Activated T-helper 1 cell treated with anti-CD3 and anti-CD28 coated beads, Interleukin-12 subunit alpha, Interleukin-12 subunit beta, Interleukin-2, Interleukin-4 antibody, amounts not matched to agents 30 ng/mL and 10 ng/mL and 1 ng/mL, durations not matched to agents 14 hours and 24 hours and 36 hours (primary cell): ENCODE measurements at places on chromosomes 11 and 22.

GRCh38 chr22:28443526-28443876, 236.1 kb downstream of the TTC28 start:
- peak; percentile 14 for DNase-seq

DNA sequence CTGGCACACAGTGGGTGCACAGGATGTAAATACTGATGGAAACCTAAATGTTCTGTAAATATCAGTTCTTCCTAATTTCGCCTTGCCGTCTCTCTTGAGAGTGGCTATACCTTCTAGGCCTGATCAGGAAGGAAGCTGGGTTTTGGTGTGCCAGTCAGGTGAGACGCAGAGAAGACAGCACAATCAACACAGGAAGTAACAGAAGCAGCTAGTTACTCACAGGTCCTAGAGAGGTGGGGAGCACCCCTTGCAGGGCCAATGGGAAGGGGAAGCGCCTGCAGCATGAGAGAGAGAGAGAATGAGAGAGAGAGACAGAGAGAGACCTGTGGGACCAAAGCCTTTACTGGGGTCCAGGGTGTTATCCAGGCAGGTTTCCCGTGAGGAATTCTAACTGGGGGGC, 80.8 kb downstream of the FBLN1 start:
- DNase-seq: no peak

DNA sequence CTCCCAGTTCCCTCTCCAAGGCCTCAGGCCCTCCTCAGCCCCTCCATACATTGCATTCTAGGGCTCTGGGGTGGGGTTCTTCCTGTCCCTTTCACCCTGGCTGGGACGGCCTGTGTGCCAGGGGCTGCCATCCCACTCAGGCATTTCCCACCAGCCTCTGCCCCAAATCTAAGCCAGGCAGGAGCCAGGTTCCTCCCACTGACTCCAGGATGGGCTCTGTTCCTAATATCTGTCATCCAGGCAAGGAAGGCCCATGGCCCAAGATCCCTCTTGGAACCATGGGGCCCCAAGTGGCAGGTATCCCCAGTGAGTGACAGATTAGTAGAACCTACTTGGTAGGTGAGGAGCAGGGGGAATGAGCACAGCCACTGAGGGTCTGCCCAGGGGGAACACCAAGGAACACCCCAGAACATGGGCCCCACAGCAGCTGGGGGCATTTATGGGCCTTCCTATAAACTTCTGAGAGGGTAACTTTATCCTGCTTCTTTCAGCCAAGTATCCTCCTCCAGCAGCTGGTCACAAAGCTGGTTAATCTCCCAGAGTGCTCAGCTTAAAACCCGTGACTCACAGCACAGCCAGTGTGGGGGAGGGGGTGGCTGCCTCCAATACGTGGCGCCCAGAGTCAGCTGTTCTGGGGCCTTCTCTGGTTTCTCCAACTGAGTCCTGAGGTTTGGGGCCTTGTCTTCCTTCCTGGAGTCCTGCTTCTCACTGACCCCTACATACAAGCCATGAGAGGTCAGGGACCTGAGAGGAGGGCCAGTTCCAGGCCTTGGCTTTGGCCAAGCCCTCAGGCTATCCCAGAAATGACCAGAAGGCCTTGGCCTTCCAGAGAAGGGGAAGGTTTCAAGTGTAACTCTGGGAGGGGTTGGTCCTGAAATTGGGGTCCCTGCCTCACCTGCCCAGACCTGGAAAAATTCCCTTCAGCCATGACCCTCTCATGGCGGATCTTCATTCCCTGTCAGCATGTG, 19.9 kb upstream of the MYOD1 start:
- DNase-seq: no peak

GRCh38 chr11:61361741-61362541, at the start of the genes CYB561A3 and TMEM138:
Gene CYB561A3, minus strand, starts transcription at chr11:61361882. Its CDS starts 5,169 bp downstream, at chr11:61356713.
Gene TMEM138, plus strand, starts transcription at chr11:61362374. Its CDS starts 2,017 bp downstream, at chr11:61364391.
- DNase-seq: peak; percentile 90

- no peak for DNase-seq
These were observed 8.7 kb downstream of the SELENOM start for GRCh38 chr22:31098632-31099110.

DNA sequence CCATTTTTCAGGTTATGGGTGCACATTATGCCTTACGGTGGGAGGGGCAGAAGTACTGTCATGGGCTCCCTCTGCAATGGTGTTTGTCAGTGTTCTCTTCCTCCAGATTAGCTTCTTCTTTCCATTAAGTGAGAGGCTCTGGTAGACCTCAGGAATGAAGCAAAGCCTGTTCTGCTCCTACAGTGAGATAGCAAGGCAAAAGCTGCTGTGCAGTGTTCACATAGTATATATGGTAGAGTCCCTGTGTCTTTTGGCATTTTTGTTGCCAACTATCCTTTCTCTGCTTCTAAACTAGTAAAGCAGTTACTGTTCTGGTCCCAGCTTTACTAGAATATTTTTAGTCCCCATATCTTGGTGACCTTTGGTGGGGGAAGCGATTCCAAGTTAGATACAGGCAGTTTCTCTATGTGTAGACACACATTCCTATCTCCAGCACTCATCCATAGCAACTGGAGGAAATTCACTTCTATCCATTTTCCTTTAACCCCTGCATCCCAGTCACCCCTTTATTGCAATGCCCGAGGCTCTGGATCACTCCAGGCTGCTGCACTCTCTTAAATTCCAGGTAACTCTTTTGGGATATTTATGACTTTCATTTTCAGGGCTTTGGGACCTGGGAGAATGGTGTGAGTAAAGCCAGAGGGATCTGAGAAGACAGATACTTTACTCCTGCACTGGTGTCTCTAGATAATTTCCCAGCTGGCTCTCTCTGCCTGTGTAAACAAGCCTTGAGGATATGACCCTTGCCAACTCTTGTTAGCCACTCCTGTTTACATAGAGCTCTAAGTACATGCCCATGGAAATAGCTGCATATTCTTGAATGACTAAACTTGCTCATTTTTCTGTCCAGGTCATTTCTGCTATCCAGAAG, 3.9 kb upstream of the TRIM34 start:
- no peak for DNase-seq

DNA sequence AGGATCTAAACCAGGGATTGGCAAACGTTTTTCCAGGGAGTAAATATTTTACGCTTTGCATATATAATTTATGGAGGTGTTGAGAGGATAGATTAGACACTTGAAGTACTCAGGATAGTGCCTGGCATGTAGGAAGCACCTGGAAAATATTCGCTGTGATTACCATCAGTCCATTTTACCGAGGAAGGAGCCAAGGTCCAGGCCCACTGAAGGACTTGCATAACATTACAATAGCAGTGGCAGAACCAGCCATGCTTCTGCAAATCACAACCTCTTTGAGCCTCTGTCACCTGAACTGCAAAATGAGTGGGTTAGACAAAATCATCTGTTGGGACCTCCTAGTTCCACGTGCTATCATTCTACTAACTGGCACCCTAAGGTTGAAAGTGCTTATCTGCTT, 5.4 kb downstream of the FUT4 start:
- DNase-seq: no peak

DNA sequence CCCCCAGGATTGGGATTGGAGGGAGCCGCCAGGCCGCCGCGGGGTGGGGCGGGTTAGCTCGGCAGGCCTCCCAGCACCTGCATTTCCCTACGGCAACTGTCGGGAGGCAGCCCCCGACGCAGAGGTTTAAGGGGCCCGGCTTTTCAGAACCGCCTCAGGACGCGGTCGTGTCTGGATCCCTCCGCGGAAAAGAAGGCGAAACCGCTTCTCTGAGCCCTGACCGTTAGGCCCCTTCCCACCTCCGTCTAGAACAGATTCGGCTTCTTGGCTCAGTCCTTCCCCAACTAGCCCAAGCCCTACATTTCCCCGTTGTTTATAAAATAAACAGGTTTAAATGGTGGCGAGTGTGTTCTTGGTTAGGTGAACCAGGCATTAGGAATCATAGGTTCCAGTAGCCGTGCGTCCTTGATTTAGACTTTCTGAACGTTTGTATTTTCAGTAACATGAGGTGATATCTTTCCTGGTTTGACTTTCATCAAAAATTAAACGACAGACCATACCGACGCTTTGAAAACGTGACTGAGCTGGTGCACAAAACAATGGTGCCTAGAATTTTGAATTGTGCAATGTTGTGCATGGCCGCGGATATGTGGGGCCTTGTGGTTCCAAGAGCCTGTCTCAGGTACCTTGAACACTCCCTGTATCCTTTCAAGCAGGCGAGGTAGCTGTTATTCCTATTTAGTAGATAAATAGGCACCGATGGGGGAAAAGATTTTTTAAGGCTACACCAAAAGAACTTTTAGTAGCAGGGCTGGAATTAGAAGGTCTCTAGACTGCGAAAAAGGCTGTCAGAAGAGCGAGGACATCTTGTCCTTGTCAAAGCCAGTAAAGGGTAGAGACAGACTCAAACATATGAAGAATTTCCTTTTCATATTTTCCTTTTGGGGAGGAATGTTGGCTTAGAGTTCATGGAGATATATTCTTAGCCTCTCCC, 1.2 kb upstream of the HSPA8 start:
- peak; percentile 41 for DNase-seq

- DNase-seq: no peak
These were observed 123.9 kb downstream of the CTTN start for GRCh38 chr11:70522309-70522592.

DNA sequence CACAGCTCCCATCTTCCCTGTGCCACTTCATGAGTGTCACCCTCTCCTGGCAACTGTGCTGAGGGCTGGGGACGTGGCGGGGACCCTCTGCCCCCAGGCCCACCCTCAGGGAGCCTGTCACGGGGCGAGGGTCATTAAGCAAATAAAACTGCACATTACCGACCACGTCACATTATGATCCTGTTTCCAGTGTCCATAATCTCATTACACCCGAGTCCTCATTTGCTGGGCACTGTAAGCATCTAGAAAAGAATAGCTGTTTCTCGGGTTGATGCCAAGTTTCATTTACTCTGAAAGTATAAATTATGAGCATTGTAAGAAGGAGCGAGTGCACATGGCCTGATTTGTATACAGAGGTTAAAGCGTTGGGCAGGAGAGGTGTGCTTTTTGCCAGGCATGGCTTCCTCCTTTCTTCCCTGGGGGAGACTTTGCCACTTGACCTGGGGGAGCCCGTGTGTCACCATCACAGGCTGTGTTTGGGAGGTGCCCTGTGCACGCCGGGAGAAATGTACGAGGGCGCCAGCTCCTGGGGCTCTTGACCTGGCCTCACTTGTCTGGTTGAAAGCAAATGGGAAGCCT, 50.5 kb downstream of the LRP5 start:
- DNase-seq: no peak

DNA sequence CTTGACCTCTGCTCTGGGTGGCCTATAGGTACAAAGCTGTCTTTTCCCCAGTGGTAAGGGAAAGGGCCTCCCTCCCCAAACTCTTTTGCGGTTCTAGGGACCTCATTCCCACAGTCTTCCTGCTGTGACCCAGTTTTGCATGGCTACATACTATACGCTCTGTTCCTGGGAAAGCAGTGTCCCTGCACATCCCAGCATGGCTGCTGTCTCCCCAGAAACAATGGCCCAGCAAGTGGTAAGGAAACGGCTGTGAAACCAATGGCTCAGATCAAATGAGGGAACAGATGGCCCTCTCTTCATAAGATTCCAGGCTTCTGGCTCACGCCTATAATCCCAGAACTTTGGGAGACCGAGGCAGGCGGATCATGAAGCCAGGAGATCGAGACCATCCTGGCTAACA, 41.1 kb downstream of the RPL27A start:
- no peak for DNase-seq

DNA sequence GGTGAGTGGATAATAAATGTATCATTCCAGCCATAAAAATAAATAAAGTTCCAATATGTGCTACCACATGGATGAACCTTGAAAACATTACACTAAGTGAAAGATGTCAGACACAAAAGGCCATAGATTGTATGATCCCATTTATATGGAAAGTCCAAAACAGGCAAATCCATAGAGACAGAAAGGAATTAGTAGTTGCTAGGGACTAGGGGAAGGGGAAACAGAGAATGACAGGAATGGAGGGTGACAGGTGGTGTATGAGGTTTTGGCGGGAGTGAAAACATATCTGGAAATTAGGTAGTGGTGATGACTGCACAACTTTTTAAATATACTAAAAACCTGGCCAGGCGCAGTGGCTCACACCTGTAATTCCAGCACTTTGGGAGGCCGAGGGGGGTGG, 15.2 kb upstream of the CARD10 start:
- DNase-seq: no peak
